ENCODE measurements at places on chromosomes 3 and 15. TPM values are rescaled to one million over a fixed set of nuclear protein-coding genes. Genes with fewer than 3 reads are reported as not detected.

Gene CRYGS
- total RNA-seq, result 1.7 TPM

GRCh38 chr15:92095693-92096092, 242.2 kb downstream of the SLCO3A1 start:
- DNase-seq, result no peak

- DNase-seq, result peak; percentile 52
Observed at GRCh38 chr15:66948294-66948693, 117.1 kb upstream of the SMAD3 start.

DNA sequence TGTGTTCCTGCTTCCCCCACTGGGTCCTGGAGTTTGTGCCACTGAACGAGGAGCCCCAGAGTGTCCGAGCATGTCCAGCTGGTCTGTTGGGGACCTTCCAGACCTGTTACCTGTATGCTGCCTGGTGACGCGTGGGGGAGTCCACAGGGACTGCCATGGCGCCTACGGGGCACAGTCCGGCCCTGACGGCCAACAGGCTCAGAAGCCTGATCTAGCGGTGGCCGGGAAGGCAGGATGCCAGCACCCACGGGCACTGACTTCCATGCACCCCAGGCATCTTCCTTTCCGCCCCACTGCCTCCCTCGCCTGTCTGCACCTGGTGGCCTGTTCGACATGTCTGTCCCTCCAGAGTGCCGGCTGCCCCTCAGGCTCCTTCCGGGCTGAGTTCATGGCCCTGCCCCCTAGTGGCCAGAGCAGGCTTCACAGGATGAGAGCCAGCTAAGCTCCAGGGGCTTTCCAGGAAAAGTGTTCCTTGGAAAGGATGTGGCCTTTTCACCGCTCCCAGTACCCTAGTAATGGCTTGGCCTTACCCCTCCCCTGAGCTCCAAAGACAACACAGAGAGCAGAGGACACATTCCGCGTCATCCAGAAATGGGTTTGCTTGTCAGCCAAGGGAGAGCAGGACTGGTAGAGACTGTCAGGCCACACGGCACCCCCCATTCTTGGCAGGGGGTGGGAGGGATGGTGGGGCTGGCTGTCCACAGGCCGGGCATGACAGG, 35.7 kb downstream of the NGRN start:
- peak; percentile 80 for DNase-seq

DNA sequence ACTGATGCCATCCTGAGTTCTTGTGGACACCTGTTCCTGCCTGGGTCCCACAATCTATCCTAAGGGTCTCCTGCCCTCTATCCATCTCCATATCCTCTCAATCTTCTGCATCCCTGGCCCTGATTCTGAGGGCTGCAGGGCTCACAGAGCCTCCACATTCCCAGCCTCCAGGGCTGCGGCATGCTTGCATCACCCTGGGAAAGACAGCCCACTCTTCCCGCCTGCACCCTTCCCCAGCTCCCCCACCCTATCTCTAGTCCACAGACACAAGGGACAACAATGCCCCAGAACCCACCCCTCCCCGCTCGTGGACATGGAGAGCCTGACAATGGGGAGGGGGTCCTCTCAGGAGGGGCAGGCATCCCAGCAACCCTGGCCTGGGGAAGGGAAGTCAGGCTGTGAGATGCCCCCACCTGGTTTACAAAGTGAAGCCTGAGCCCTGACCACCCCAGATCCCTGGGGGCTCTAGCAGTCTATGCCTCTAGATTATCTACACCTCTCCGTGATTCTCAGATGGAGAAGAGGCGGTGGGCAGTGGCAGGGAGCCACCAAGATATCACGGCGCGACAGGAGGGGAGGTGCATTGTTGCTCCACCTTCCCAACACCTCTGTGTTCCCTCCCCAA, 10.3 kb downstream of the SEMA3G start:
- no peak for DNase-seq

GRCh38 chr3:16309558-16309957, 44.5 kb downstream of the OXNAD1 start:
- DNase-seq, result peak; percentile 69

GRCh38 chr3:73177827-73178226, 116.4 kb downstream of the EBLN2 start:
- DNase-seq, result no peak
